ENCODE measurements at places on chromosomes 7 and 10. TPM values are rescaled to one million over a fixed set of nuclear protein-coding genes. Genes with fewer than 3 reads are reported as not detected.

The MACC1 gene
- total RNA-seq = 0.45 TPM

The MYH16 gene
- not detected for total RNA-seq

The CTAGE15 gene
- 0.42 TPM for total RNA-seq

The CFAP58 gene
- 0.15 TPM for total RNA-seq

The IGFBP1 gene
- not detected for total RNA-seq

The PRSS37 gene
- not detected for total RNA-seq

The ADAP1 gene
- 89.2 TPM for total RNA-seq

The MARVELD1 gene
- 0.84 TPM for total RNA-seq

The LRIT1 gene
- not detected for total RNA-seq

DNA sequence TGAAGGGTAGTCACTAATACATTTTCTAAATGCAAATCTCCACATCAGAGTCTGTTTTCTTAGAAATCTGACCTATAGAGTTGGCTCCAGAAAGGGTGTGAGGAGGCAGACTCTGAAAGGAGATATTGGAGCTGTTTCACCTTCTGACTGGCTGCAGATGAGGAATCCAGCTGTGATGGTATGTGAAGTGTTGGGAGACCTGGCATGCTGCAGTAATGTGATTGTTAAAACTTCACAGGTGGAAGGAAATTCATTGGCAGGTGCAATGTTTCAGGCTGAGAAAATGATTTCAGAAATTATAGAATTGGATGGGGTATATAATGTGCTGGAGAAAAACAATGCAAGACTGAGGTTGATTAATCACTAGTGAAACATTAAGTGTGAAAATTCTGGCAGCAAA is 1134.0 kb upstream of the LRRN3 start:
- H3K27ac ChIP-seq = no peak overlapping the region
- no peak overlapping the region for H3K4me3 ChIP-seq
- no peaks in the 10 kb centered on the region for H3K4me1 ChIP-seq
- no peaks in the 10 kb centered on the region for H3K36me3 ChIP-seq
- DNase-seq = no peak

DNA sequence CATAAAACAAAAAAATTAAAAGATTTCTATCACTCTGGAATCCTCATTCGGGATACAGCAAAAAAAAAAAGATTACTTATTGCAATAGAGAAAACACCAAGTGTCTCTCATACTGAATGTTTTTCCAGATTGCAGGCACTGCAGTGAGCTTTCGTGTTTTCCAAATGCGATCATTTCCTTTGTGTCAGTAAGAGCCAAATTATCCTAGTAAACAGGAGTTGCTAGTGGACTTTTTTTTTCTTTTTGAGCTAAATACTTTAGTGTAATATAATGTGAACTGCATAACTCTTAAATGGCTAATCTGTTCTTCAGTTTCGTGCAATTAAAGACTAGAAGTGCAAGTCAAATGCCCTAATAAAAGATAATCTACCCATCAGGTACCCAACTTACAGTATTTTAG is 44.4 kb upstream of the TOMM7 start:
- H3K27me3 ChIP-seq = no peaks in the 10 kb centered on the region
- H3K4me1 ChIP-seq = no peaks in the 10 kb centered on the region
- no peak for DNase-seq
- no peak overlapping the region for H3K27ac ChIP-seq
- no peak overlapping the region for H3K4me3 ChIP-seq

DNA sequence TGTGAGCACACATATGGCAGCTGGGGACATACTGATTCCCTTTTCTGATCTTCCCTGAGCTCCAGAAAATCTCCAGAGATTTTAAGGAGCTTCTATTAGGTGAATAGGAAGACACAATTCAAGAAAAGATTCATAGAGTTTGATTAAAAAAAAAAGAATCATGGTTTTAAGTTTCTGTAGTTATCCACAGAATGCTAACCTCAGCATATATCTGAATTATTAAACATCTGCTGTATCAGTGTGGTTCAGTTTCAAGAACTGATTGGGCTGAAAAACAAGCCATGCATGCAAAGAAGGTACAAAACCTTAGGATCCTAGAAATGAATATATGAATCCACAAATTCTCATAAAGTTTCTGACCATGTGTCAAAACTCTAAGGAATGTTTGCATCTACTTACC is 94.1 kb upstream of the ZNF438 start:
- no peak overlapping the region for H3K27ac ChIP-seq
- DNase-seq = no peak
- H3K4me1 ChIP-seq = no peaks in the 10 kb centered on the region
- no peak overlapping the region for H3K4me3 ChIP-seq
- H3K36me3 ChIP-seq = no peaks in the 10 kb centered on the region
- H3K27me3 ChIP-seq = no peaks in the 10 kb centered on the region

- H3K27ac ChIP-seq = no peak overlapping the region
- H3K4me3 ChIP-seq = no peak overlapping the region
- H3K27me3 ChIP-seq = no peaks in the 10 kb centered on the region
- H3K36me3 ChIP-seq = no peaks in the 10 kb centered on the region
- DNase-seq = no peak
- no peaks in the 10 kb centered on the region for H3K4me1 ChIP-seq
Observed at GRCh38 chr10:106929291-106929895, 235.1 kb downstream of the SORCS1 start.

- H3K36me3 ChIP-seq = no peaks in the 10 kb centered on the region
- no peak overlapping the region for H3K27ac ChIP-seq
- no peak overlapping the region for H3K4me3 ChIP-seq
- DNase-seq = no peak
- no peaks in the 10 kb centered on the region for H3K4me1 ChIP-seq
Observed at GRCh38 chr7:106140406-106141173, 28.5 kb upstream of the SYPL1 start.

GRCh38 chr7:99392659-99393354 is 15.6 kb downstream of the PDAP1 start:
- peak overlapping the region; percentile 62 for H3K27ac ChIP-seq
- H3K4me3 ChIP-seq = peak overlapping the region; percentile 45
- H3K27me3 ChIP-seq = no peaks in the 10 kb centered on the region
- H3K4me1 ChIP-seq = peaks cover 23% of the 10 kb centered on the region

DNA sequence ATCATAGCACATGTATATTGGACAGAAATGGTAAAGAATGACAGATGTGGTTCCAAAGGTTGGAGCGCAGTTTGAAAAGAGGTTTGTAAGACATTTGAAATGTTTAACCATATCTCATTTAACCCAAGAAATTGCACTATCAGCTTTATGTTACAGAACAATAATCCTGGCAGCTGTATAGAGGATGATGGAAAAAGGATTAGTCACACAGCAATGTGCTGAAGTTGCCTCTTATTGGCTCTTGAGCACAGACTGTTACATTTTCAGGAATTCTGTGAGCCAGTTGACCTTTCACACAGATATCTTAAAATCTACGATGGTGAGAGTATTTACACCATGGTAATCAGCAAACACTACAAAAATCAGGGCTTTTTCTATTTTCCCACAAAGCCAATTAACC is 3.9 kb downstream of the COG5 start:
- H3K27ac ChIP-seq = peak overlapping the region; percentile 72
- H3K4me1 ChIP-seq = peaks cover 15% of the 10 kb centered on the region
- DNase-seq = no peak
- H3K4me3 ChIP-seq = no peak overlapping the region

GRCh38 chr7:24573554-24574338 is 494 bp downstream of the PALS2 start:
- peak; percentile 51 for DNase-seq
- H3K36me3 ChIP-seq = no peaks in the 10 kb centered on the region
- peak overlapping the region; percentile 58 for H3K27ac ChIP-seq
- no peaks in the 10 kb centered on the region for H3K27me3 ChIP-seq

- peaks cover 12% of the 10 kb centered on the region for H3K4me1 ChIP-seq
- no peaks in the 10 kb centered on the region for H3K36me3 ChIP-seq
- no peaks in the 10 kb centered on the region for H3K27me3 ChIP-seq
- DNase-seq = peak; percentile 67
Observed at GRCh38 chr10:69413221-69413865, 3.4 kb downstream of the TACR2 start.

- H3K27ac ChIP-seq = no peak overlapping the region
- H3K27me3 ChIP-seq = no peaks in the 10 kb centered on the region
- H3K36me3 ChIP-seq = no peaks in the 10 kb centered on the region
Observed at GRCh38 chr7:90720984-90721760, 125.1 kb downstream of the CDK14 start.

DNA sequence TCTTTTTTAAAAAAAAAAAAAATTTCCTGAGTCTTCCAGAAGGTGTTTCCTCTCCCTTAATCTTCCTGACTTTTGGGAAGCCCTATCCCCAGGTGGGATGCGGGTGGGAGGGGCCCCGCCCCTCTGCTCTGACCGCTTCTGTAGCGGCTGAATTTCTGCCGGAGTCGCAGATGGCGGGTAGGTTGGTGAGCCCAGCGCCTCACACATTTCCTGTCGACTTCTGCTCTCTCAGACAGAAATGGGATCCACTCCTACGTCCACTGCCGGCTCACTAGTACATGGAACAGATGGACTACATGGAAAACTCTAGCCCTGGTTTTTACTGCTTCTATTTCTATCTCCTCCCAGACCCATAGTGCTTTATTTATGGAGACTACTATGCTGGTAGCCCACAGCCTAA is 90.9 kb downstream of the NEUROD6 start:
- no peak overlapping the region for H3K4me3 ChIP-seq
- H3K36me3 ChIP-seq = no peaks in the 10 kb centered on the region
- H3K4me1 ChIP-seq = no peaks in the 10 kb centered on the region
- H3K27ac ChIP-seq = no peak overlapping the region
- H3K27me3 ChIP-seq = no peaks in the 10 kb centered on the region

GRCh38 chr7:3650844-3651243 is 349.8 kb downstream of the SDK1 start:
- no peak for DNase-seq
- H3K27ac ChIP-seq = no peak overlapping the region
- no peaks in the 10 kb centered on the region for H3K36me3 ChIP-seq
- no peak overlapping the region for H3K4me3 ChIP-seq
- no peaks in the 10 kb centered on the region for H3K27me3 ChIP-seq

DNA sequence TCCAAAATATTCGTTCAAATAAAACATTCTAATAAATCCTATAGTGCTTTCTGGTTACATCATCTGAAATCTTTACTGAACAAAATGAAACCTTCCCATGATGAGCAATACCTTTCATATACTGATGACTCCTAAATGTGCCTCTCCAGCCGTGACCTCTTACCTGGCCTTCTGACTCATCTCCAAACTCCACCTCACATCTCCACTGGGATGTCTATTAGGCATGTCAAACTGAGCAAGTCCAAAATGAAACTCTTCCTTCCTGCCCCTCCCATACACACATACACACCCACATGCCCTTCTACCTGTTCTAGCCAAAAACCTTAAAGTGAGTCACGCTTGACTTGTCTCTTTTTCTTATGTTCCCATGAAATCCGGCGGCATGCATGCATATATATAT is 22.9 kb downstream of the GSAP start:
- H3K4me1 ChIP-seq = peaks cover 26% of the 10 kb centered on the region
- peak overlapping the region; percentile 5 for H3K27ac ChIP-seq
- H3K27me3 ChIP-seq = no peaks in the 10 kb centered on the region
- no peak overlapping the region for H3K4me3 ChIP-seq

DNA sequence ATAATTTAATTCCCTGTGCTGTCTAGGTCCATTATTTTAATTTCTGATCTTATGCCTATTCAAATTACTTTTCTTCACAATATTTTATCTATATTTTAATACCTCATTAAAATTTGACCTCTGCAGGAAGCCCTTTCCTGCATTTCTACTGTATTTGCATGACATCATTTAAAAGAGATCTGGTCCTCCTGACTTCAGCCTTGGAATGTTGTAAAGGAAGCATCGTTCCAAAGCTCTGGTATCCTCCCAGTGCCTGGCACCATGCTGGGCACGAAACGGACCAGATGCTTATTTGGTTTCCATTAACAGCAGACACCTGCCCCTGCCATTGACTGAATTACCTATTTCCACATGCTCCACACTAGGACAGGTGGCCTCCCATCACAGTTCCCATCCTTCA is 247.5 kb downstream of the KLF6 start:
- H3K4me1 ChIP-seq = no peaks in the 10 kb centered on the region
- H3K27ac ChIP-seq = no peak overlapping the region
- H3K36me3 ChIP-seq = no peaks in the 10 kb centered on the region
- no peaks in the 10 kb centered on the region for H3K27me3 ChIP-seq
- DNase-seq = no peak

- H3K27ac ChIP-seq = no peak overlapping the region
- H3K27me3 ChIP-seq = no peaks in the 10 kb centered on the region
- H3K36me3 ChIP-seq = no peaks in the 10 kb centered on the region
- DNase-seq = no peak
- H3K4me3 ChIP-seq = no peak overlapping the region
Observed at GRCh38 chr10:10869592-10869991, 148.1 kb upstream of the CELF2 start.

DNA sequence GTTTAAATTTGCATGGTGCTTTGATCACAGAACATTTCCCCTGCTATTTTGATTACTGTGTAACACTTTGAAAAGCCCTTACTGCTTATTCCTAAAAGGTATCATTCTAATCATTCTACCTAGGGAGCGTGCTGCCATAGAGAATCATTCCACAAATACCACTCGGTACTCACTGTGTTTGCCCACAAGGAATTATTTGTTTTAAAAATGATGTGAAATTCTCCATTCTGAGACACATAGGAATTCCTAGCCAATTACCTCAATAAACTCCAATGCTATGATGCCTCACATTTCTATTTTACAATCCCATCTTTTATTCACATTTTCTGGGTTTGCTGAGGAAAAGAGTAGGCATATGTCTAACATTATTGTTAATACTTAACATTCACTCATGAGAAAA is 16.2 kb upstream of the TES start:
- H3K36me3 ChIP-seq = no peaks in the 10 kb centered on the region
- H3K27ac ChIP-seq = no peak overlapping the region
- H3K27me3 ChIP-seq = peaks cover 2% of the 10 kb centered on the region
- DNase-seq = no peak
- no peak overlapping the region for H3K4me3 ChIP-seq

DNA sequence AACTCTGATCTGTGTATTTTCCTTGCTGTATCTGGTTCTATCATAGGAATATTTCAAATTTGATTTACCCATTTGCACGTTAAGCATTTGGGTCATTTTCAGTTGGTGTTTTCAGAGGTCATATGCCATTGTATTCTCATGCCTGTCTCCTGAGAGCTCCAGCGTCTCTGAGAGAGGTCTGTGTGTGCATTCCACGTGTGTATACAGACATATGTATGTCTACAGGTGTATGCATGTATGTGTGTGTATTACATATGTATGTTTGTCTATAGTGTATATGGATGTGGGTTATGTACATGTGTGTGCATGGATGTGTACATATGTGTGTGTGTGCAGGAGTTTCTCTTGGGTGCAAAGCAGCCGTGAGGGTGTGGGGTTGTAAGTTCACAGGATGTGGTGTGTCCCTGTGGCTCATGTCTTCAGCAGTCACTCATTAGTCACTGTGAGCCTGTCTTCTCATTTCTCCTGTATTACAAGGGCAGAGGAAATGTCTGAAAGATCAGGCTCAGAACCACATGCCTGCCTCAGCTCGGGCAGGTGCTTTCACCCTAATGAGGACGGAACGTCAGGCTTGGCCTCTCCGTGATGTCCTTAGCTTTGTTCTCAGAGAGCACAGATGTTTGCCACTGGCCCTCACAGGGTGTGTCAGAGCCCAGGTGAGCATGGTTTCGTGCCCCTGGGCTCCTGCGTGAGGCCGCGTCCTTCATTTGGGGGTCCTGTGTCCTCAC is 101.6 kb downstream of the NKX6-2 start:
- H3K27me3 ChIP-seq = no peaks in the 10 kb centered on the region
- peak overlapping the region; percentile 46 for H3K27ac ChIP-seq
- H3K4me3 ChIP-seq = no peak overlapping the region
- H3K4me1 ChIP-seq = peaks cover 29% of the 10 kb centered on the region
- peak; percentile 47 for DNase-seq

- H3K4me3 ChIP-seq = no peak overlapping the region
- no peak overlapping the region for H3K27ac ChIP-seq
- H3K36me3 ChIP-seq = no peaks in the 10 kb centered on the region
- DNase-seq = no peak
- H3K27me3 ChIP-seq = no peaks in the 10 kb centered on the region
Observed at GRCh38 chr7:47292832-47293309, 289.0 kb downstream of the TNS3 start.
